ENCODE measurements at places on chromosomes 5 and 9.

DNA sequence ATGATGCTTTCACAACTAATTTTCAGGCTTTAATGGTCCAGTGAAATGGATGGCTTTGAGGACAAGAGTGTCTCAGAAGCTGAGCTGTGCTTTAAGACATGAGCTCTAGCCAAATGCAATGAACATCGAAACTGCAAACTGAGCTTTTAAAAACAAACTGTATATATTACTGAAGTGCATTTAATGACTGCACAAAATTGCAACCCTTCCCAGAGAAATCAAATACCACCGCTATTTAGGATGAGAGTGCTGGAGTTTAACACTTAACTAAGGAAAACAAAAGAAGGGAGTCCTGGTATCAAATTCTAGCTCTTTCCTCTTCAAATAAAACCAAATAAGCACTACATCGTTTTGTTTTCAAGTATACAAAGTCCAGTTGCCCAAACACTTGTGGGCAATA lies 163.9 kb downstream of the SLF1 start:
- DNase-seq, result no peak

GRCh38 chr9:125752070-125752628 lies 5.0 kb downstream of the PBX3 start:
- no peak for DNase-seq

DNA sequence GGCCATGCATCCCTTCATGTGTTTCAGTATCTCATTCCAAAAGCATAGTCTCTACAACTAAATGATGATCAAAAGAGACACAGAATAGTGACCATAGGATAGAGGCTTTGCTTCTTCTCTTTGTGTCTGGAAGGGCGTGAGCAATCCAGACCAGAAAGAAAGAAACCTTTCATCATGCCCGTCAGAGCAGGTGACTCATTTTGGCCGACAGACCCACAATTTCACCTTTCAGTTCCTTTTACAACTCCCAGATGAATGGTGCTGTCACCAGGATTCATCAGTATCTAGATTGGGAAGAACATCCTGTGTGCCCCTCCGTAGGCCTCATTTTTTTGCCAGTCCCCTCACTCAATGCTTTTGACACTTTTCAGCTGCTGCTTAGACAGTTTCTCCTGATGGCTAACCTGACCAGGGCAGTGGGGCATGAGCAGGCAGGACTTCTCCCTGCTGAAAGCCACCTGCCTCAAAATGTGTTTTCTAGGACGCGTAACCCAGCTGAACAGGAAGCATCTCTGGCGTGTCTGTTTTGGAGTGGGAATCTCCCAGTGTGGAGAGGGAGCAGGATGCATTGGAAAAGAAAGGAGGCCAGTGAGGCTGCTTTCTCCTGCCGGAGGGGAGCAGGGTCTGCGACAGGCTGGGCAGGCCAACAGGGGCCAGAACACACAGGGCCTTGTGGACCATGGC lies 21.2 kb downstream of the ABLIM3 start:
- DNase-seq, result no peak

- no peak for DNase-seq
Measured at GRCh38 chr9:82234160-82234943, 245.8 kb downstream of the SPATA31D1 start.
